ENCODE measurements at places on chromosomes 2 and 18.

- no peak for DNase-seq
These were observed 4.5 kb downstream of the TMEM131 start for GRCh38 chr2:97991081-97991856.

DNA sequence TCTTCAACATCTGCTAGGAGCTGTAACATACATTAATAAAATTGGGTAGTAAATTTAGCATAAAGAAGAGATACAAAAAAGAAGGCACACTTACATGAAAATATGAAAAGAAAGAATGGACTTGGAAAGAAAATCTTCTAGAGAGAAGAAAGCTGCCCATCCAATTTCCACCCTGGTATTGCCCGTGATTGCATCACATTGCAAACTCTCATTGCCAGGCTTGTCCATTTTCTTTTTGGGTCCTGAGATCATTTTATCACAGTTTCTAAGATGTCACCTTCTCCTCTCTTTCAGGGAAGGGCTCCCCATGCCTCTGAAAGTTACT, 321.5 kb downstream of the RND3 start:
- DNase-seq: no peak

DNA sequence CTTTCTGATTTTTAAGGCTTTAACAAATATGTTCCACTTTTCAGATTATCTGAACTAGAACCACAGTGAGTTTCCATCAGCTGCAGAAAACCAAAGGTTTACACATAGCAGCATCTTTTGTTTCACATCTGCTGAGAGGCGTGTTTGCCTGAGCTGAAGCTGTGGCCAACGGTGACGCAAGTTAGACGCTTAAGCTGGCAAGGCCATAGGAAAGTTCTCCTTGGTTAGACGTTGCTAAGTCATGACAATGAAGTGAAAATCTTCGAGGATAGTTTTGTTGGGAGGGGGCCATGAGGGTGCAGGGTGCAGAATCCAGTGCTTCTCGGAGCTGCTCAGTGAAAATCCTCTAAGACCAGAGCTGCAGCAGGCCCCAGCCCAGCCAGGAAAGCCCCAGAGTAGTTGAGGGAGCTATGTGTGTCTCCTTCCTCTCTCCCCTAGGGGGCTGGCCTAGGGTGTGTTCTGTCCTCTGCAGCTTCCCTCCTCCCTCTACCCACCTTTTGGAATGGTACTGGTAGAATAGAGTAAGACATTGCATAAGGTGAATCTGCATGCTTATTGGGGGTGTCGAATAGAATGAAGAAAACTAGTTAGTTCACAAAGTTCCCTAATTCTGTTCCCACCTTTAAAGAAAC, 105.4 kb downstream of the FHOD3 start:
- no peak for DNase-seq

GRCh38 chr18:7641813-7642212, 74.7 kb downstream of the PTPRM start:
- no peak for DNase-seq

- no peak for DNase-seq
These were observed 13.5 kb downstream of the TRIB2 start for GRCh38 chr2:12730265-12730664.

- no peak for DNase-seq
These were observed 42.2 kb downstream of the CIB4 start for GRCh38 chr2:26598996-26599373.
